PC-3 (cell line): ENCODE measurements at places on chromosomes 13 and 19.
A peak's percentile ranks its signal among the peaks of the same experiment; 100 is the strongest.

GRCh38 chr13:112761701-112762689, 72.2 kb downstream of the ATP11A start:
- no peak for DNase-seq

- no peak for DNase-seq
Observed at GRCh38 chr13:29081036-29081435, 260.9 kb downstream of the MTUS2 start.

DNA sequence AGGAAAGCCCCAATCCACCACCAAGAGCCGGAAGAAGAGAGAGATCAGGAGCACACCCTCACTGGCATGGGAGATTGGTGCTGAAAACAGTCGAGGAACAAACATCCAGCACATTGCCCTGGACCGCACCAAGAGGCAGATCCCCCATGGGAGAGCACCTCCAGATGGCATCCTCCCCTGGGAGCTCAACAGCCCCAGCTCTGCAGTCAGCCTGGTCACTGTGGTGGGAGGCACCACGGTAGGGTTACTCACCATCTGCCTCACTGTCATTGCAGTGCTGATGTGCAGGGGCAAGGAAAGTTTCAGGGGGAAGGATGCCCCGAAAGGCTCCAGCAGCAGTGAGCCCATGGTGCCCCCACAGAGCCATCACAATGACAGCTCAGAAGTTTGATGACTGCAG, 110.2 kb downstream of the STOML3 start:
- no peak for DNase-seq

DNA sequence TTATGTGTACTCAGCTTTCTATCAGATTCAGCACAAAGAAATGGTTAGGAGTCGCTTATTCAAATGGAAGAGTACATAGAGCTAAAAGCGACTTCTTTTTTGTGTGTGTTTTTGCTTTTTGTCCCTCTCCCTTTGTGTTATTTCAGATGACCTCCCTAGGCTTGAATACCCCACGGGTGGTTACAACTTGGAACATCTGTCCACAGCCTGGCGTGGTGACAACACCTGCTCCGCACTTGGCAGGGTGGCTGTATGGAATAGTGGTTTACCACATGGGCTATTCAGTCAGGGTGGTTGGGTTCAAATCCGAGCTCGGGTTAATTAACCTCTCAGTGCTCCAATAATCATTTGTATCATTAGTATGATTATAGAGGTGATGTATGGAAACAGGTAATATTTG, 151.6 kb upstream of the FREM2 start:
- DNase-seq = no peak

GRCh38 chr13:53151336-53152056, 122.9 kb downstream of the OLFM4 start:
- DNase-seq = no peak

- no peak for DNase-seq
Observed at GRCh38 chr13:63983366-63983765, 2567.7 kb upstream of the PCDH20 start.

GRCh38 chr19:32287811-32288227, 57.6 kb upstream of the ZNF507 start:
- DNase-seq = peak; percentile 60

DNA sequence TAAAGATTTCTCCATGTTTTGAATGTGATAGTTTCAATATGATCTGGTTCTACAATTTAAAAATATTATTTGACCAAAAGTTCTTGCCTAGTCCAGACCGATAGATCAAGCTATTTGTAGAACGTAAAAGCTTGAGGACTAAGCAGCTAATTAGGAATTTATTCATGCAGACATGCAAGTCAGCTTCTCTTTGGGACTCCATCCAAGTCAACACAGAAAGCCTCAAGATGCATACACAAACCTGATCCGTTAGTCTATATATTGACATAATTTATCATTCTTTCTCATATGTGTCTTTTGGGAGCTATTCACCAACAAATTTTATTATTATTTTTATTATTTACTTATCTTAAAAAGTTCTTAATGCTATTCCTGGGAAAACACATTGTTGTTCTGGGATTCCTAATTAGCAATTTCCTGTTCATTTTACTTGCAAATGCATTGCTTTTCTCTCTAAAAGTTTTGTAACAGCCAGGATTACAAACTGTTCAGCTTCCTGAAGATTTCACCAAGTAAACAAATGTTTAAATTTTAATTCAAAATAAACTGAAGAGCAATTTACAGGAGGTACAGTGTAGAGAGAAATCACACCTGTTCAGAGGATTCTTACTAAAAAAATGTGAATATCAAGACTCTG, 375.3 kb downstream of the GPC5 start:
- no peak for DNase-seq

DNA sequence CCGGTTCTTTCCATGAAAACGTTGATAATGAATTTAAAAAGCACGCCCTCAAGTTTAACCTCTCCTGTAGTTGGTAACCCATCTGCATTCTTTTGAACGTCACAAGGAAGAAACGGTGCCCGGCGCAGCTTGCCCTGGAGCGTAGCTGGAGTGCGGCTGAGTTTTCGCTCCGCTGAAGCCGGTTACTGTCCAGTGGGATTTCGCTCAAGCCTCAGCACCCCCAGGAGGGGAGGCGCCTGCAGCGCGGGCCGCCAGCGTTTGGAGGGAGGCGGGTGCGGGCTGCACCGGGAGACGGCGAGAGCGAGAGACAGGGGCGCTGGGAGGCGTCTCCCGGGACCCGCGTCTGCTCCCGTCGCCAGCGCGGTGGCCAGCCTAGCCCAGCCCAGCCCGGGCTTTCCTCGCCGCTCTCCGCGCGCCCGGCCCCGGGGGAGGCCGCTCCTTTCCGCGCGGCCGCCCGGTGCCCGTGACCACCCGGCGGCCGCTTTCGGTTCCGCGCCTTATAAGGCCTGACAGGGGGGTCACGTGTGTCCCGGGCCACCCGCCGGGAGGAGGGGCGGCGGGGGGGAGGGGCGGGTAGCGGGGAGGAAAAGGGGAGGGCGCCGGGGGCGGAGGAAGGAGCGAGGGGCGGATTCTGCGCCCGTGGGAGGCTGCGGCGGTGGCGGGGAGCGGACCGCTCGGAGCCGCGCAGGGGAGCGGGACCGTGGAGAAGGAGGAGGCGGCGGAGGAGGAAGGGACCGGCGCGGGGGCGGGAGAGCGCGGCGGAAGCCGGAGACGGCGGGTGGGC, 8.3 kb upstream of the DGKH start:
- peak; percentile 76 for DNase-seq
